Astrocyte (in vitro differentiated cells and primary cell): ENCODE measurements at places on chromosomes 1 and 21.

- DNase-seq = no peak
Observed at GRCh38 chr1:56726706-56727105, 81.6 kb downstream of the PRKAA2 start.

GRCh38 chr1:202967684-202968281 lies 726 bp upstream of the CYB5R1 start:
- no peak for DNase-seq

GRCh38 chr1:86470859-86471258 lies 2.1 kb downstream of the CLCA1 start:
- DNase-seq = no peak

DNA sequence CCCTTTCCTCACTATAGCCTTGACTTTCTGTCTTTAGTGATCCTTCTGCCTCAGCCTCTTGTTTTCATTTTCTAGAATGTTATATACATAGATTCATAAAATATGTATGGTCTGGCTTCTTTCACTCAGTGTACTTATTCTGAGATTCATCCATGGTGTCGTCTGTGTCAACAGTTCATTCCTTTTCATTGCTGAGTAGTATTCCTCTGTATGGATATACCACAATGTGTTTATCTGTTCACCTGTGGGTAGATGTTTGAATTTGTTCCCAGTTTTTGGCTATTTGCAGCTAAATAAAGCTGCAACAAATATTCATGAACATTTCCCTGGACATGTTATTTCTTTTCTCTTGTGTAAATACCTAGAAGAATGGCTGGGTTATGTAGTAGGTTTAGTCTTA lies 131.8 kb downstream of the PCNX2 start:
- DNase-seq = no peak

DNA sequence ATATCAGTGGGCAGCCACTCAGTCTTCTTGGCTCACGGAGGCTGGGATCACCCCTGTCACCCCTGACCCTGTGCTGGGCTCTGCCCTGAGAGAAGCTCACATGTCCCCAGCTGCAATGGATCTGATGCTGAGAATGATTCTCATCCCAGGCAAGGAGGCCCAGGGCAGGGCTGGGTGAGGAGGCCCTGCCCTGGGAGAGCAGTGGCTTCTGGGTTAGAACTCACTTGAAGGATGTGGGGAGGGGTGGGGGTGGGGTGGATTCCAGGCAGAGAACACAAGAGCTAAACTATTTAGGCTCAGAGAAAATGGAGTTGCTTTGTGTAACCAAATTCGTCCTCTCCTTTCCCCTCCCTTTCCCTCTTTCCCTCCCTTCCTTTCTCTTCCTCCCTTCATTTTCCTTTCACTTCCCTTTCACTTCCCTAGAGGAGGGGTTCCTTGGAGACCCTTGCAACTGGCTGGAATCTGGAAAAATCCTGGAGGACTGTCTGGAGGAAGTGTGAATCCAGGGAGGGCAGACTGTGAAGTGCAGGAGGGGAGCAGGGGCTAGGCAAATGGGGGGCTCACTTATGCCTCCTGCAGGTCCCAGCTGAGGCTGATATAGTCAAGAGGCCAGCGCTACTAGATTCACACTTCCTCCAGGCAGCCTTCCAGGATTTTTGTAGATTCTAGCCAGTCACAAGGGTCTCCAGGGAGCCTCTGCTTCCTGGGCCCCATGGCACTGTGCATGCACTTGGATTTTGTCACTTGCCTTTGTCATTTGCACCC lies 47.0 kb downstream of the IGSF21 start:
- DNase-seq = no peak

GRCh38 chr21:29626801-29627470 lies 312.9 kb downstream of the GRIK1 start:
- DNase-seq = no peak

DNA sequence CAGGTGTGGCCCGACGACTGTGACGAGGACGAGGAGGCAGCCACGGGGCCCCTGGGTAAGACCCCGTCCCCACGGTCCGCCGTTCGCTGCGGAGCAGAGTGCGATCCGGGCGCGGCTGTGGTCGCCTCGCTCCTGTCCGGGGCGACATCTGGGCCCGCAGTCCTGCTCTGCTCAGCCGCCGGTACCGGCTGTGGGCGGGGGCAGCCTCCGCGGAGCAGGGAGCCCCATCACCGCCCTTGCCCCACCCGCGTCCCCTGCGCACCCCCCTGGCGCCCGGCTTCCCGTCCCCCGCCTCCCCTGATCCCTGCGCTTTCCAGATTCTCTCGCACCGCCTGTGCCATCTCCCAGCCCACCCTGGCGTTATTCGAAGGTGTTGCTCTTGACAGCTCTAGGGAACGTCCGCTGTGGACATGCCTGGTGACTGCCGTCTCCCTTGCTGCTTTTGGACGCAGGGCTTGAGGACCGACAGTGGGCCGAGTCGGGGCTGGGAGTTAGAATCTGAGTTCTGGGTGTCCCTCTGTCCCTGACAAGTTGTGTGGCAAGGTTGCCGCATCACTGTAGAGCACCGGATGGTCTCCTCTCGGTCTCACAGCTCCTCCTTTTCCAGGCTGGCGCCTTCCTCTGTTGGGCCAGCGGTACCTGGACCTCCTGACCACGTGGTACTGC lies 596 bp downstream of the TOR3A start:
- no peak for DNase-seq

DNA sequence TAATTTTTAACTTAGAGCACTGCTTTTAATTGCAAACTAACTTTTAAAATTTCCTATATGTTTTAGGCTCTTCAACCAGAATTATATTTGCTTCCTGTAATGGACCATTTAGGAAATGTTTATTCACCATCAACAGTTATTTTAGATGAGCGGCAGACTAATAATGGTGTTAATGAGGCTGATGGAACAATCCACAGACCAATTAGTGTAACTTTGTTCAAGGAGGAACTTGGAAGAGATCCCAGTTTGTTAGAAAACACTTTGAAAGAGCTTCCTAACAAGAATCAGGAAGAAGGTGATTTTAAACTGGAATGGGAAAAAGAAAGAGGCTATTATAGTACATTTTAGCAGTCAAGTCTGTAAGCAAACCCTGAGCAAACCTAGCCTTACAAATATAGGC lies 19.4 kb upstream of the GNG5 start:
- no peak for DNase-seq

DNA sequence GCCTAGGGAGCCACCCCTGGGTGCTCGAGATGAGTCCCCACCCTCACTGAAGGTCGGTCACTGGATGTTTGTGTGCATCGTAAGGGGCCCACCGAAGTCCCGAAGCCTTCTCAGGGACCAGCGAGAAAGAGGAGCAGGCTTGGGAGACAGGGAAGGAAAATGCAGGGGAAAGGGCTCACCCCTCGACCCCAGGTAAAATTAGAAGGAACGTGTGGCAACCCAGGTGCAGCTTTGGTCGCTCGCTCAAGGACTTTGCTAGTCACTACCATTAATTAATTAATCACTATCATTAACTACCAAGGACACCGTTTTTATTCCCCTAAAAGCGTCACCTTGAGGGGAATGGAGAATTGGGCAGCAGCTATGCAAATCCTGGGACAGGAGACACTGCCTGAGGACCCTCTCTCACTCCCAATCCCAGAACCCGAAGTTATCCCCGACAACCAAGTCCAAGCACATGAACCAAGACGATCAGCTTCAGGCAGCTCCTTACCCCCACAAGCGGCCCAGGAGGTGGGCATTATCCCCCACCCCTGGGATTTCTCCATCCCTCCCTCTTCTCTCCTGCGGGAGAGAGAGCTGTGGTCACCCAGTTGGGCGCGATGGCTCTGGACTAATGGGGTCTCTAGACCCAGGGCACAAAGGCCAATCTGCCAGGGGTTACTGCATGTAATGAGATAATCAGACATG lies 4.2 kb upstream of the SIM2 start:
- no peak for DNase-seq
